Activated T-cell treated with anti-CD3 and anti-CD28 coated beads for 4 hours (primary cell): ENCODE measurements at places on chromosomes 12 and 14.

GRCh38 chr12:13255792-13256691, 59.5 kb downstream of the EMP1 start:
- peak; percentile 69 for DNase-seq

DNA sequence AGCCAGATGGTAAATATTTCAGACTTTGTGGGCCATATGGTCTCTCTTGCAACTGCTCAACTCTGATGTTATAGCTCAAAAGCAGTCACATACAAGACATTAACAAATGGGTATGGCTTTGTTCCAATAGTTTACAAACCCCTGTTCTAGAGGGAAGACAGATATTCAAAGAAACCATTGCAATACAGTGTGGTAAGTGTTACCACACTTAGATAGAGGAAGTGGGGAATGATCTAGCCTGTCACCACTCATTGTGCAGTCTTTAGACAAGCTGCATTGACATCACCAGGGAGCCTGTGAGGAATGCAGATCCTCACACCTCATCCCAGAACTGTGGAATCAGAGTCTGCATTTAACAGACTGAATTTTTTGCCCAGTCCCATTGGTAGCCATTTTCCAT, 80.0 kb upstream of the RGS6 start:
- DNase-seq = no peak

- DNase-seq = no peak
These were observed 12.5 kb upstream of the GOLGA3 start for GRCh38 chr12:132841151-132841550.

DNA sequence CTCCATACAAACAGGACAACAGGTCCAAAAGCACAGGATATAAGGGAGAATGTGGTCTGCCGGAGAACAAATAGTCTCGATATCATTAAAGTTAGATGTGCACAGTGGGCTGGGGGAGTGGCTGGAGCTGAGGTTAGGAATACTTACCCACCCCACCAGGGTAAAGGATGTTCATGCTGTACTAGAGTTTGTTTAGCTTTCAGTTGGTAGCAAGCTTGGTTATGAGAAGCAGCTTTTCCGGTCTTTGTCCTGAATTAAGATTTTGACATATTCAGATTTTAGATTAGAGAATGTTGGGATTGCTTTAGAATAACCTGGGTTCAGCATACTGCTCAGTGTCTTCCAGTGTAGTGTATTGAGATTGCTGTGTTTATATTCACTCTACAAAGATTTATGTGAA, 16.7 kb downstream of the RASSF8 start:
- no peak for DNase-seq

- no peak for DNase-seq
These were observed 107.0 kb upstream of the RBM19 start for GRCh38 chr12:114073076-114073475.

DNA sequence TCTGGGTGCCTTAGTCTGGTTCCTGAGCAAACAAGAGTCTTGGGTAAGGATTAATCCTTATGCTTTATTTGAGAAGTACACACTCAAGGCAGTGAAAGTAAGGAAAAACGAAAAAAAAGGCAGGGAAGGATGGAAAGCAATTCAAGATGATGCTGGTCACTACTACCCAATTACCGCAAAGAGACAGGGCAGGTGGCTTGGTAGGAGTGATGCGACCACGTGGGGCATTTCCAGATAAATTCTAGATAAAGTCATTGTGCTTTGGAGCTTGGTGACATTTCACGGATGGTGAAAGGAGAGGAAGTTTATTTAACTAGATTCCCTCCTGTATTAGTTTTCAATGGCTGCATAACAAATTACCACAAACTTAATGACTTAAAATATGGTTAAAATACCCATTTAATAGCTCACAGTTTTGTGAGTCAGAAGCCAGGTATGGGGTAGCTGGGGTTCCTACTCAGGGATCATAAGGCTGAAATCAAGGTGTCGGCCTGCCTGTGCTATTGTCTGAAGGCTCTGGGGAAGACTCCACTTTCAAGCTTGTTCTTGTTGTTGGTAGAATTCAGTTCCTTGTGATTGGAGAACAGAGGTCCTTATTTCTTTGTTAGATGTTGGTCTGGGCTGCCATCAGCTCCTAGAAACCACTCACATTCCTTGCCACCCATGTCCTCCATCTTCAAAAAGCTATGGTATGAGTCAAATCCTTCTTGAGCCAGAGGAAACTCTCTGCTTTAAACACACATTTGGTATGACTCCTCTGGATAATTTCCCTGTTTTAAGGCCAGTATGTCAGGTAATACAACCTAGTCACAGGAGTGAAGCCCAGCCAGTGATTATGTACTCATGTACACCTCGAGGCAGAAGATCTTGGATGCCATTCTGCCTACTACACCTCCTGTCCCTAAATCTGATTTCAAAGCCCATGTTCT, 5.6 kb upstream of the HMGA2 start:
- no peak for DNase-seq

GRCh38 chr12:103697971-103698751, 111.1 kb downstream of the STAB2 start:
- no peak for DNase-seq

DNA sequence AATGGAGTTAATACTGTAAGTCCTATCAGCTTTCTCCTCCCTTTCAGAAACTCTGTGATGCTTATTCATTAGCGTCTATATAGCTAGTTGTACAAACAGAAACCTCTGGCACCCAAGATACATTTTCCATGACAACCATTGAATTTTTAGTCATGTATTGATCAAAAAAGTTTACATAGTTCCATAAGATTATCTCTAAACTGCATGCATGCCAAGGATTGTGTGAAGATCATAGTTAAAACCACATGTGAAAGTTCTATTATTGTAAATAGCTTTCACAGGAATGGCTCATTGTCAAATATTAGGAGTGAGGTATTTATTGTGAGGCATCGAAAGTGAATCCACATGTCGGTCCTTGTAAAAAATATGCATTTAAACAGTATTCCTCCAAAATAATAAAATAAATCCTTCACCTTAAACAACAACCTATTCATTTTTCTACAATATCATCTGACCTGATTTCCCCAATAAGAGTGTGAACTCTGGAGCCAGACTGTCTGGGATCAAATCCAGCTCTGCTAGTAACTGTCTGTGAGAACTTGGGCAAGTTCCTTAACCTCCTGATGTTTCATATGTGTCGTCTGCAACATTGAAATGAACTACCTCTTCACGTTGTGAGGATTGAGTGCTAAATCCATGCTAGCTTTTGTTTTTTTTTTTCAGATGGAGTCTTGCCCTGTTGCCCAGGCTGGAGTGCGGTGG, 10.6 kb upstream of the CDKL1 start:
- no peak for DNase-seq

DNA sequence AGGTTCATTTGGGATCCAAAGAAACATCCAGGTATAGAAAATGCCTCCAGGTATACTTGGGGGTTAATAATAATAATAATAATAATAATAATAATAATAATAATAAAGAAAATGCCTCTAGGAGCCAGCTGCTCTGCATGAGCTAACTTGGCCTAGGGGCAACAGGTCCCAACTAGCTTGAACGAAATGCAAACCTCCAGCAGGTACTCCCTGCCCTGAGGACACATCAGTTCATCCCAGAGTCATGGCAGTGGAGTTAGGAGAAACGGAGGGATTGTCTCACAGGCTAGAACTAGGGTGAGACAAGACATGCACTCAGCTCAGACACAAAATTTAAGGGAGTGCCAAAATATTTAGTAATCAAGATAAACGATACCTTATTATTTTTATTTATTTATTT, 12.5 kb upstream of the TMEM229B start:
- no peak for DNase-seq

GRCh38 chr14:29320286-29320685, 553.7 kb downstream of the FOXG1 start:
- DNase-seq = no peak

- no peak for DNase-seq
These were observed 9.5 kb downstream of the PKP2 start for GRCh38 chr12:32887058-32887457.

- no peak for DNase-seq
These were observed 132.8 kb downstream of the DACT1 start for GRCh38 chr14:58770491-58770982.

DNA sequence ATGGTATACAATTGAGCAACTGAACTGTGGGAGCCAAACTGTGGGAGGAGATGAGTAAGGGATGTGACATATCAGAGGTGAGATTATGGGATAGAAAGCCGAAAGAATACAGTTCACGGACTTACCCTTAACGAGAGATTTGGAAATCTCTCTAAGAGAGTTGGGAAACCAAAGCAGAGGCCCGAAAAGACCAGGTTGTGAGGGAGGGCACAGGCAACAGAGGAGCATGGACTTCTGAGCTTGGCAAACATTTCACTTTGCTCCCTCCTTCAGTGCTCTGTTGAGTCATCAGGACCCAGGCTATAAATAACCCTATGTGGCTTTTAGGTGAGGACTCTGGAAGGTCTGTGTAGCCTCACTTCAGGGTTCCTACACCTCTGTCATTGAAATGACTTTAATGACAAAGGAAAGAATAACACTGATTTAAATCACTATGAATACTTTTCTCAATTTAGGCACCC, 120.6 kb downstream of the TGFB3 start:
- no peak for DNase-seq

GRCh38 chr12:75814851-75815754, 216.5 kb downstream of the PHLDA1 start:
- DNase-seq = no peak

- no peak for DNase-seq
These were observed 182.9 kb upstream of the PRMT8 start for GRCh38 chr12:3308063-3308462.

GRCh38 chr14:94451091-94451771, 1.4 kb downstream of the SERPINA11 start:
- DNase-seq = no peak

- no peak for DNase-seq
These were observed 185.2 kb downstream of the AEBP2 start for GRCh38 chr12:19624491-19624890.

- DNase-seq = no peak
These were observed 222.0 kb upstream of the LRIG3 start for GRCh38 chr12:59142183-59142790.

DNA sequence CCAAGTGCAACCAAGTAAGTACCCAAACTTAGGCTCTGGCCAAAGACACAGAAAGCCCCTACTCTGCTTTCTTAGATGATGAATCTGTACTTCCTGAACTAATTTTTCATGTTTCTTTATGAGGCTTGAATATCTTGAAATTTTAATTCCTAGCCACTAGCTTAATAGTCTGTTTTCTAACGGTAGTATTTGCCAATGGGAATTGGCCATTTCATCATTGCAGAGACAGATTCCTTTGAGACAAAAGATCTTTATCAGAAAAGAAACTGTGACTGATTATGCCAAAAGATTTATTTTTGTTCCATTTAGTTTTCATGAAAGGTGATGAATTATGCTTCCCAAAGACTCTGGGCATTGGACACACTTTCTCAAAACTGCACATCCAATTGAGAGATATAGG, 48.7 kb downstream of the DAD1 start:
- no peak for DNase-seq

DNA sequence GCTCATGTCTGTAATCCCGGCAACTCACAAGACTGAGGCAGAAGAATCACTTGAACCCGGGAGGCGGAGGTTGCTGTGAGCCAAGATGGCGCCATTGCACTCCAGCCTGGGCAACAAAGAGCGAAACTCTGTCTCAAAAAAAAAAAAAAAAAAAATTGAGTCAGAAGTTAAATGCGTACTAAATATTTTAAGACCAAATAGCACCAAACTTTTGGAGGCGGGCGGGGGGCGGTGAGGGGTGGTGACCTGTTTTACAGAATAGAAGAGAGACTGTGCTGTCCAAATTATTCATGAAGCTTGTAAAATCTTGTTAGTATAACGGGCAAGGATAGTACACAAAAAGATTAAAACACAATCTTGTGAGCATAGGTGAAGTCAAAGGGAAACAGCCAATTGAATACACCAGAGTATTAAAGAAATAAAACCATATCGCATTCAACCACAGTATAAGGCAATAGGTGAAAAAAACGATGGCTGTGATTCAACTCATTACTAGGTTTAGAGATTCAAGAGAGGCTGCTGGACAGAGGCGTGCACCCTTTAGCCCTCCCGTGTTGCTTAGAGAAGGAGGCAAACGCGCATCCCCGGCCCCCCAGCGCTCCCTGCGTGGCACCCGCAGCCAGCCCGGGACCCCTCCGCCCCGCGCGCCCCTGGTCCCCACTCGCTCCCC, 571 bp downstream of the ZNF891 start:
- DNase-seq = no peak

DNA sequence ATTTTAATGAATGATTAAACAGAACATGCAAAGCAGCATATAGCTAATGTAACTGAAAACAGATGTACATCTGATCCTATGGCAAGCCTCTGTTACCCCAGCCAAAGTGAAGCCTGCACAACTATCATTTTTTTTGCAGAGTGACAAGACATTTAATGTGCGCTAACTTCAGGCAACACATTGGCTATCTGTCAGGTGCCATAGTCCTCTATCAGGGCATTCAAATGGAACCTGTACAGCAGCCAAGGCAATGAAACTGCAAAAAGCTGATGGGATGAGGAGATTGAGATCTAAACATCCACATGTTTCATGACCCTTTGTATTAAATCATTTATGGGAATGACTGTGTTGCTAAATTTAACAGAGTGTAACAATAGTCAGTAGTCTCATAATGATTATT, 1088.5 kb upstream of the TMEM132C start:
- no peak for DNase-seq

DNA sequence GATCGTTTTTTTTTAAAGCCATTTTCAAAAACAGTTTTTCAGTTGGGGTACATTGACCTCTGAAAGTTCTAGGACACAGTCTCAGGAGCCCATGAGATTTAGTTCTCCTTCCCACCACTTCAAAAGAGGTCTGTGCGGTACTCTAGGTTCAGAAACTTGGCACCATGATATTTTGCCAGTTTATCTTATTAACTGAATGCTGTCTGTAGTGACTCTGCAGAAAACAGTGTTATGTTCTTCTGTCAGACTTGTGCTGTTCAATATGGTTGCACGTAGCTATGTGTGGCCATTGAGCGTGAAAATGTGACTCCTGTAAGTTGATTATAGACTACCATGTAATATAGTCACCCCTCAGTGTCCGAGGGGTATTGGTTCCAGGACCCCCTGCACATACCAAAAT, 35.9 kb downstream of the CRADD start:
- DNase-seq = no peak

DNA sequence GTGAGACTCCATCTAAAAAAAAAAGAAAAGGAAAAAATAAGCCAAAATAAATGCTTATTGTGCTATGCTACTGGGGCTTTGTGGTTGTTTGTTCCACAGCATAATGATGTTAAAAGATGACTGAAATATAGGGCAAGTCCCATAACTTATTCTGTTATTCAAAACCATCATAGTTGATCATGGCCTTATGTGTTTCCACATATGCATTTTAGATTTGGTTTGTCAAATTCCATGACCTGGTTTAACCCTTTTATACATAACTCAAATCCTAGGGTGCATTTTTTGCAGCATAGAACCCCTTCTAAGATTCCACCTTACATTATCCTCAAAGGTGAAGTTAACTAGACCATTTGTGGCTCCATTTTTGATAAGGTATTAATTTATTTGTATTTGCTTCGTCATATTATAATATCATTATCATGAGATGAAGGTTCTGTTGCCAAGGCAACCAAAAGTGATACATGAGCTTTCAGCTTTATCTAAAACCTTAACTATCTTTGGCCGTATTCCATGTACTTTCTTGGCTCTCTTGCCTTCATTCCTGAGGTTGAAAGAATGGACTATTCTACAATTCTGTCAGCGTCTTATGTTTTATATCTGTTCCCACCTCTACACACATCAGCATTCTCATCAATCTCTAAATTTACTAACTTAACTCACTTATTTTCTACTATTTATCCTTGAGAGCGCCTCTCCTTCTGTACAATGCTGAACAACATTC, 138.7 kb upstream of the DYRK2 start:
- DNase-seq = no peak

GRCh38 chr14:23441076-23441475, 5.6 kb upstream of the MYH7 start:
- DNase-seq = no peak
